ENCODE measurements at places on chromosomes 6 and 20.

GRCh38 chr6:157516319-157517026, 135.5 kb downstream of the ZDHHC14 start:
- no peak for DNase-seq

- DNase-seq = peak; percentile 17
Measured at GRCh38 chr20:63567386-63568169, 6.5 kb downstream of the HELZ2 start.

DNA sequence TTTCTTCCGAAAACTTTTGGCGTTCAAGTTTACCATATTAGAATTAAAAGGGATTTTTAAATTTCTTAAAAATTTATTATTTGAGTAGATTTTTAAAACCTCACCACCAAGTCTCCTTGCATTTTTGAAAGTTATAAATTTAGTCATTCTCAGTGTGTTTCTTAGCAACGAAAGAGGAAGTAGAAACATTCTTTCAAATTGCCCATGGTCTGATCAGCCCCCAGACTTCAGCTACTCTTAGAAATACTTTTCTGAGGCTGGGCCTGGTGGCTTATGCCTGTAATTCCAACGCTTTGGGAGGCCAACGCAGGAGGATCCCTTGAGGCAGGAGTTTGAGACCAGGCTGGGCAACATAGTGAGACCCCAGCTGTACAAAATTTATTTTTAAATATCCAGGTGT, 15.1 kb upstream of the RTF2 start:
- no peak for DNase-seq

DNA sequence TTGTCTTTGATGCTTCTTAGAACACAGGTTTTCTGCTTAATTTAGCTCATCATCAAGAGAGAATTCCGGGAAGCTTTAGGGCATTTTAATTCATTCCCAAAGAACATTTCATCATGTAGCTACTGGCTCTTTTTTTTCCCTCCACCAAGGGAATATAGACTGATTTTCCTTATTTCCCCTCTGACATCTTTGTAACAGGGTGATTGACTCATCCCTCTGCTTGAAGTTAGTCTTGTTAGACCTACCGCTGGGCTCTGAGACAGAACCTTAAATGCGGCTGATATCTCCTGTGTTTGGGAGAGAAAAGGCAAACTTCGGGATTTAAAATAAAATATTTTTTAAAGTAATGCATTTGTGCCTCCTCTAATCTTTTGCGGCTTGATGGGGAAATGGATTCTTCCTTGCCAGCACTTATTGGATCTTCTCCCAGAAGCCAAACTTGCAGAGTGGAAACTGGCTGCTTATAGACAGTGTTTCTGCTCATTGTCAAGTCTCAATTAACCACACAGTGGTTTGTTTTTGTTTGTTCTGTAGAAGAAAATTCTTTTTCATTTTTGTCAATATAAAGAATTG, 272.7 kb upstream of the PLCB4 start:
- peak; percentile 93 for DNase-seq

GRCh38 chr6:11210386-11211138, 21.9 kb downstream of the NEDD9 start:
- no peak for DNase-seq

GRCh38 chr20:53625311-53626129, 31.9 kb upstream of the ZNF217 start:
- no peak for DNase-seq

DNA sequence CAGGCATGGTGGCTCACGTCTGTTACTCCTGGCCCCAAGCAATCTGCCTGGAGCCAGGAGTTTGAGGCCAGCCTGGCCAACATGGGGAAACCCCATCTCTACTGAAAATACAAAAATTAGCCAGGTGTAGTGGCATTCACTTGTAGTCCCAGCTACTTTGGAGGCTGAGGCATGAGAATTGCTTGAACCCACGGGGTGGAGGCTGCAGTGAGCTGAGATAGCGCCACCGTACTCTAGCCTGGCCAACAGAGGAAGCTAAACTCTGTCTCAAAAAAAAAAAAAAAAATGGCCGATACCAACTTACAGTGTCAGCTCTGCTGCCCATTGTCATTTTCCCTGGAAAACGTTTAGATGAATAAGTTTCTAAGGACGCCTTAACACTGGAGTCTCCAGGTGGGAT, 489.9 kb downstream of the TFAP2A start:
- no peak for DNase-seq

- DNase-seq = no peak
Measured at GRCh38 chr6:35072051-35072697, 69.0 kb downstream of the TCP11 start.

GRCh38 chr20:36306553-36307411, 643 bp downstream of the DLGAP4 start:
- DNase-seq = no peak

GRCh38 chr6:169527306-169527705, 174.5 kb downstream of the WDR27 start:
- no peak for DNase-seq

DNA sequence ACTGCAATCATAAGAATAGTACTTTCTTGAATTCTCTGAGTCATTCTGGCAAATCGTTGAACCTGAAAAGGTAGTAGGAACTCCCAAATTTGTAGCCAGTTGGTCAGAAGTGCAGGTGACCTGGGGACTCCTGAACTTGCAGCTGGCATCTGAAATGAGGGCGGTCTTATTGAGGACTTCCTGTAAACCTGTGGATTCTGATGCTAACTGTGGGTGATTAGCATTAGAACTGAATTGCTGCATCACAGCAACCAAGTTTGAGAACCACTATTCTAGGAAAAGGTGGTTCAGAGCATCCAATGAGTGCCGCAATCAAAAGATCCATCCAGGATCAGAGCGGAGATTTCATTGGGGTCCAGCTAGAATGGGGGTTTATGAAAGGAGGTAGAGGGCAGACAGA, 50.2 kb upstream of the UTRN start:
- DNase-seq = no peak

DNA sequence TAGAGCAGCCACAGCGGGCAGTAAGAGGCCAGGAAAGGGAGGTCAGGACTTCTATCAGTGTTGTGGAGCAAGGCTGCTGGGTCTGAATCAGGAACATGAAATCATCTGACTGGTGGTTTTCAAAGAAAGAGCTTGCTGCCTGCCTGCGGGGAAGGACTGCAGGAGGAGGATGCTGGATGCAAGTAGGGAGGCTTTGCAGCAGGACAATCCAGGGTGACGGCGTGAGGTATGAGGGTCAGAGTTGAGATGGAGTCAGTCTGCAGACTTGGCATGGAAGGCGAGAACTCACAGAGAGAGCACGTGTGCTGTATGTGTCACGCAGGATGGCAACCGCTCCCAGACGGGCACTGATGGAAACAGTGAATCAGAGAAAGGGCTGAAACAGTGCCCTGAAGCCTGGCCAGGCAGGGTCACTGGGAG, 59.2 kb upstream of the CD93 start:
- DNase-seq = peak; percentile 79

DNA sequence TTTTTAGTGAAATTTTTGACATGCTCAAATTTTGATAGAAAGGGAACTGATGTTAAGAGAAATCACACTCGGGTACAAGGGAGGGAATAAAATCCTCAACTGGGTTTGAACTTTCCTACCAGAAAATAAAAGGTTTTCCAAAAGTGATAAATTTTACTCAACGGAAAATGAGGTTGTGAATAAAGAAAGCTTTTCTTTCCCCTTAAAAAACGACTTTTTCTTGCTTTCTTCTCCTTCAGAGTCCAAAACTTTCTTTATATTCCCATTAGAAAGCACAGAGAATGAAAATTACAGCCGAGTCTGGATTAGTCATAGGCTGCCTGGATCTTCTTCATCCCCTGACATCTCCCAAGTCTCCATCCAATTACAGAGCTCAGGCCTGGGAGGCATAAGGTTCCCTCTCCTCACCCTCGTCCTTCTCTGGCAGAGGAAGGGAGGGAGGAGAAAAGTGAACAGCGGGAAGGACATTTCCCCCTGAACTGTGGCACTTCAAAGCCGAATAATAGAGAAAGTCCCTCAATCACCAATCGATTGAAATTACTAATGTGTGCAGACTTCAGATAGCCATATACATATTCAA, 28.1 kb upstream of the QKI start:
- no peak for DNase-seq

DNA sequence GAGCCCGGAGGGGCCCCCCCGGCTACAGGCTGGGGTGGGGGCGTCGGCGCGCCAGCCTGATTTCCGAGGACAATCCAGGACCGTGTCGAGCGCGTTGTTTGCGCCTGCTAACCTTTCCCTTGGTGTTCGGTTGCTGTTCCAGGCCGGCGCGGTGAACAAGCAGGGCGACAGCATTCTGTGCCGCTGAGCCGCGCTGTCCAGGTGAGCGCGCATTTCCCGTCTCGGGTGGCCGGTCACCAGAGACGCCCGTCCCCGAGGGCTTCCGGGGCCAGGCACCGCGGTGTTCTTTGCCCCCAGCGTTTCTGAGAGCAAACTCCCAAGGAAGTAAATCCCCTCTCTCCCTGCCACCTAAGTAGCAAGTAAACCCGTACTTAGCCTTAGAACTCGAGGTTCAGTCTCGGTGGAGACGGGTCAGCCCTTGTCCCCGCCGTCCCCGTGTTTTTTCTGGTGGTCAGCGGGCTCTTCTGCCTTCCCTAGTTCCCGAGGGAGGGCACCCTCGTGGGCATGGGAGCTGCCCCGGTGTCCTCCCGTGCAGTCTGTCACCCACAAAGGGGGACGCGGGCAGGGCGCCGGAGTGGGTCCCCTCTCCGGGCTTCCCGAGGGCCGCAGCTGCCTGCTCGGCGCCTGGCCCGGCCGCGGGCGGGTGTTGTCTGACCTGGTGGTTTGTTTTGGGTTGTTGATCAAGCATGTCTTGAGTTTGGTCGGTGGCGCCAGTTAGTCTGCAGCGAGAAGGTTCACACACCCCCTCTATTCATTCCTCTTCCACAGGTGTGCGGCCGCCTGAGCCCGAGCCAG, 1.5 kb downstream of the ID4 start:
- DNase-seq = no peak

DNA sequence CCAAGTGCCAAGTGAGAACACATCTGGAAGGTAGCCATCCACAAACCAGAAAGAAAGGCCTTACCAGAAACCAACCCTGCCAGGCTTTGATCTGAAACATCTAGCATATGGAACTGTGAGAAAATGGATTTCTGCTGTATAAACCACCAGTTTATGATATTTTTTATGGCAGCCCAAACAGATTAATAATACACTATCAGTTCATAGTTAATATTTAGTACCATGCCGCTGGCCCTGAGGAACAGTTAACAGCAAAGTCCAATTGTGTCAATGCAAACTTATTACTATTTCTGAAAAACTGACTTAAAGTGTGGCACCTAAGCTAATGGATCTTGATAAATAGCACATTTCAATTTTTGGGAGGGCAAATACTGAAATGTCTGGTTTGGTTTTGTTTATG, 35.4 kb upstream of the PRSS35 start:
- no peak for DNase-seq

- DNase-seq = no peak
Measured at GRCh38 chr6:33959661-33960344, 156.0 kb upstream of the MLN start.

DNA sequence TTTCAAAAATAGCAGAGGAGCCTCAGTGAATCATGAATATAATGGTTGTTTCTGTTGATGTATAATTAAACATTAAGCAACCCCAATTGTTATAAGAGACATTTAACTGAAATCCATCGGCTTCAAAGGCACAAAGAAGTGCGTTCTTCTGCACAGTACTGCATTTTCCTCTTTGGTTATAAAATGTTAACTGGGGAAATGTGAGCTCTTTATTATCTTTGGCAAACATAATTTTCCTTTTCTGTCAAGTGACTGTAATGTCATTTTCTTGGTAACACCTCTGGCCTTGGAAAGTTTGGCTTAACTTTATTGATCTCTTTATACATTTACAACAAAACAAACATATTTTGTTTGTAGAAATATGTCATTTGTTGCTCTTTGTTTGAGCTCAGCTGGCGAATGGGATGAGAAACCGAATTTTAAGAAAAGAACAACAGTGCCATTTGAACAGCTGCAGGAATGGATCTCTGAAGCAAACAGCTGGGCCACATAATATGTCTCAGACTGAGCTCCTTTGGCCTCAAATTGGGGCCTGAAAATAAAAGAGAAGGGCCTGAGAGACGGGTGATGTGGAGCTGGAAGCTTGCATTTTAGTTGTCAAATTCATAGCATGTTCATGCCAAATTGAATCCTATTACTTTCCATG, 427.0 kb upstream of the SPTLC3 start:
- DNase-seq = no peak

DNA sequence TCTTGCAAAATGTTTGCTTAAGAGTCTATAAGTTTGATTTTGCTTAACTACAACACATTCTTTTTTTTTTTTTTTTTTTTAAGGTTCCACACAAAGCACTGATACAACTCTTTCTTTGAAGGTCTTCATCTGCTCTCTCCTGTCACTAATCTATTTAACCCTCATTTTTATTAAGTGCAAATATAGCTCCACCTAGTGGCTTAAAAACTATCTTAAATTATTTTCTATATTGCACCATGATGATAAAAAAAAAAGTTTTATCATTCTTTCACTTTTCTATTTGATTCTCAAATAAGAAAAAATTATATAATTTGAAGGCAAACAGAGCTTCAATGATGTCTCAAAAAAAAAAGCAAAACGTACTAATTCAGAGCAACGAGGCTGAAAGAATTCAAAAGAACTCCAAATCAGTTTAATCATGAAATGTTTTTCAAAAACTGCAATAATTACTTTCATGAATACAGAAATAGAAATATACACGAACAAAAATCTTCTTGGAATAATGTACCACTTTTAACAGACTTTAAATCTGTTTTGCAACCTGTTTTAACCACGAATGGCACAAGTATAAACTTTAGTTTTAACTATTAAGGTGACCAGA, 12.8 kb downstream of the ESF1 start:
- DNase-seq = peak; percentile 51

- no peak for DNase-seq
Measured at GRCh38 chr6:151536188-151536479, 42.3 kb downstream of the CCDC170 start.

DNA sequence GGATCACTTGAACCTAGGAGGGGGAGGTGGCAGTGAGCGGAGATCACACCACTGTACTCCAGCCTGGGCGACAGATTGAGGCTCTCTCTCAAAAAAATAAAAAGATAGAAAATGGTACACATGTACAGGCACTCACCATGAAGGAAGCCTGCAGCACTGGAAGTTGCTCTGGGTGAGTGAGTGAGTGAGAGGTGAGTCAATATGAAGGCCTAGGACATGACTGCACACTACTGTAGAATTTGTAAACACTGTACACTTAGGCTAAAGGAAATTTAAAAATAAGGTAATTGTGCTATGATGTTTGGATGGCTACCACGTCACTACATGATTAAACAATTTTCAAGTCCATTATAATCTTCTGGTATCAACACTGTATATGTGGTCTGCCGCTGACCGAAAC, 216.2 kb downstream of the FOXC1 start:
- no peak for DNase-seq

GRCh38 chr6:166765234-166765541, 138.1 kb upstream of the RPS6KA2 start:
- DNase-seq = no peak

- DNase-seq = no peak
Measured at GRCh38 chr20:19056909-19057308, 155.5 kb upstream of the SLC24A3 start.

DNA sequence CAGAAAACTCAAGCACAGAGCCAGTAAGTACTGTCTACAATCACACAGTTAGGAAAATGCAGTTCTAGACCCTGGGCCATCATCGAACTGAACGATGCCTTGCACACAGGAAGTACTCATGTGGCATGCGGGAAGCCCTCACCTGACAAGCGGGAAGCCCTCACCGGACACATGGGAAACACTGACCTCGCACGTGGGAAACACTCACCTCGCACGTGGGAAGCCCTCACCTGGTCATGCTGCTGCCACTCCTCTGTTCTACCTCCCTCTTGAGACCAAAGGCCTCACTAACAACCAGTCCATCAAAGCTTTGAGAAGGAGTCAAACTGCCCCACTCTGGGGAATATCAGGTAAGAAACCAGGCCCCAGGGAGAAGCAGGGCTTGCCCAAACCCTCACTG, 105.6 kb upstream of the PTPRT start:
- no peak for DNase-seq

- no peak for DNase-seq
Measured at GRCh38 chr20:38162149-38162548, 2.9 kb downstream of the TGM2 start.

Measured in cardiac muscle cell (in vitro differentiated cells and primary cell).